Activated CD4-positive, alpha-beta T cell treated with anti-CD3 and anti-CD28 coated beads, Interleukin-2, amount 50 U/mL, for 48 hours (primary cell): ENCODE measurements at places on chromosomes 5 and 9.

DNA sequence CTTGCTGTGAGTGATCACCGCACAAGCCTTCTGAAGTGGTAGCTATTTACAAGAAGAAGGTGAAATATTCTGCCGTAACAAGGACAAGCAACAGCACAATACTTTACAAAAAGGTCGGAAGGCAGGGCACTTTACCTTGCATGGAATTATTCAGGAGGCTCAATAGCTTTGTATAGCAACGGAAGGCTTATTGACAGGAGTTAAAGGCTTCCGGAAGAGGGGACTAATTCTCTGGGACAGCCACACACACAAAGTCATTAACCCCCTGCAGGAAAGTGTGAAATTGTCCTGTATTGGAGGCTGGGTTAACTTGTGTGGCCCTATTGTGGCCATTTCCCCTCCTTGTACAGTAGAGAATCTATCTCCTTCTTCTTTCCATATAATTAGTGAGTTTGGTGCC, 199.3 kb upstream of the SEMA6A start:
- DNase-seq: no peak

- peak; percentile 49 for DNase-seq
These were observed 5.9 kb downstream of the PDLIM7 start for GRCh38 chr5:177491429-177491945.

- no peak for DNase-seq
These were observed 540.8 kb downstream of the PRELID2 start for GRCh38 chr5:145294331-145294730.

- DNase-seq: no peak
These were observed 528.2 kb upstream of the DAP start for GRCh38 chr5:11289208-11289607.

- DNase-seq: peak; percentile 33
These were observed 1.3 kb upstream of the CARD19 start for GRCh38 chr9:93094658-93095204.
